ENCODE measurements at places on chromosomes 3 and 15.

GRCh38 chr3:194137008-194137505 is 1.1 kb downstream of the HES1 start:
- DNase-seq: peak; percentile 34

- DNase-seq: no peak
These were observed 1.2 kb upstream of the SPICE1 start for GRCh38 chr3:113516115-113516505.

- DNase-seq: peak; percentile 64
These were observed 23.0 kb downstream of the TLNRD1 start for GRCh38 chr15:81023483-81024264.

DNA sequence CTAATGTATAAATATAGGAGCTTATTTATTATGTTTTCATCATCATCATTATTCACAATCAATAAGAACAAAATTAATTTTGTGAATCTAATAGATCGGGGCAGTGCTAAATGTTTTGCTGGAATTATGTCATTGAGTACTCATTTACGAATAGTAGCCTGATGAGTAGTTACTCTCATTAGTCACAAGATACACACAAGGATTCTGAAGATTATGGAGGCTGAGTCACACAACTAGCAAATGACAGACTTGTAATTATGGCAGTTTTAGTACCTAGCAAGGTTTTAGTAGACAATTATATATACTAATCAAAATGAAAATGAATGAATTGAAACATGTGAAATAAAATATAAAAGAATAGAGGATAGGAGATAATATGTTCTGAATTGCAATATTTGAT is 954.2 kb downstream of the CADM2 start:
- DNase-seq: no peak

DNA sequence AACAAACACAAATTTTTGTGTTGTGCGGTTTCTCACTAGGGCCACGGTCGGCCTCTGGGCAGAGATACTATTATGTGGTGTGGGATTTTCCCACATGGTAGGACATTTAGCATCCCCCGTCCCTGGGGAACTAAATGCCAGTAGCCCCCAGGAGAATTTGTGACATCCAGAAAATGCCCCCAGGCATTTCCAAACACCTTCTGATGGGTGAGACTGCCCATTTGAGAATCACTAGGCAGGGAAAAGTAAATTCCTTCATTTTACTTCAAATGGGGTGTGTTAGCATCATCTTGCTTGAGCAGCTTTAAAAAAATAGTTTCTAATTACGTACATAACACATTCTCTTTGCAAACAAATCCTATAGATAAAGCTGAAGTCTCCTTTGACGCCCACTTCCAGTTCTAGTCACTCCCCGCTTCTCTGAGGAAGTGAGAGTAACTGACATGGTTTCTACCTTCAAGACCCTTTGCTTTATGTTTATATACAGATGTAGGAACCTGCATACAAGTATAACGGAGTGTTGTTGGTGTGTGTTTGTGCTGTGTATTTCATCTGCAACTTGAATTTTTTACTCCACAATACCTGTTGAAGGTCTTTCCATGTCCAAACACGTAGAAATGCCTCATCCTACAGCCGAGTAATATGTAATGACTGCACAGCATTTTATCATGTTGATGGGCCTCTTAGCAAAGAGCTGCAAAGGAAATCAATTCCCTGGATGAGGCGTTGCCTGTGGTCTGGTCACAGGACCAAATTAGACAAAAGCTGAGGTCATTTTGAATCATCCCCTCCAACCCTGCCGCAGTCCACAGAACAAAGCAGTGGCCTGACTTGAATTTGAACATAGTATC is 31.4 kb upstream of the ZBTB38 start:
- DNase-seq: no peak

DNA sequence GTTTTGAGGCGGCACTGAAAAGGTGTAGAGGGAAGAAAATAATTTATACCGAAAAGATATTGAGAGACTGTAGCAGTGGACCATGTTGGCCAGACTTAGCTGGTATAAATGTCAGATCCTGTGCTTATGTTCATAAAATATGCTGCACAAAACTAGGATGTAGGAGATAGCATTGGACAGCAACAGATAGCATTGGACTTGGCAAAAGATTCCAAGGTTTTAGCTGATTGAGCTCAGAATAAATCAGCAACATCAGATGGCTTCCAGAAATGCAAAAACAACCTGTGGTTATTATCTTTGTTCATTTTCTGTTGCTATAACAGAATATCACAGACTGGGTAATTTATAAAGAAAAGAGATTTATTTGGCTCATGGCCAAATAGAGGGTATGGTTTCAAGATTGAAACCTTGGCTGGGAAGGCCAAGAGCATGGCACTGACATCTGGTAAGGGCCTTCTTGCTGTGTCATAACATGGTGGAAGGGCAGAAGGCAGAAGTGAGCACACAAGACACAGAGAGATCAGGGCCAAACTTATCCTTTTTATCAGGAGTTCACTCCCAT is 34.7 kb downstream of the SLC28A1 start:
- no peak for DNase-seq

DNA sequence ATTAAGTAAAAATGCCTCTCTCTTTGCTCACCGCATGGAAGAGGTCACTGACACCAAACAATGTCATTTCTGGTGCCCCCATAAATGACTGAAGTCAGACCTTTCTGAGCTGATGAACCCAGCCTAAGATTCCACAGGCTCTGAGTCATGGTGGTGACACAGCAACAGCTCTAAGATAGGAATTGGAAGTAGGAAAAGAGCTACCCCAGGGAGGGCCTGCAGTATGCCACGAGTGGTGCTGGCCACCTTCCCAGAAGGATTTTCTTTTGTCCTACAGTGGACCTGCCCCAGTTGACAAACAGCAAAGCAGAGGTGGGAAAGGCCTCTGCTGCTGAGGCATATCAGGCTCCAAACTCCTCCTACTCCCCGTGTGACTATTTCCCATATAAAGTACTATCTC is 208.1 kb downstream of the MINAR1 start:
- DNase-seq: no peak

GRCh38 chr15:69490356-69491037 is 37.9 kb downstream of the RPLP1 start:
- no peak for DNase-seq

DNA sequence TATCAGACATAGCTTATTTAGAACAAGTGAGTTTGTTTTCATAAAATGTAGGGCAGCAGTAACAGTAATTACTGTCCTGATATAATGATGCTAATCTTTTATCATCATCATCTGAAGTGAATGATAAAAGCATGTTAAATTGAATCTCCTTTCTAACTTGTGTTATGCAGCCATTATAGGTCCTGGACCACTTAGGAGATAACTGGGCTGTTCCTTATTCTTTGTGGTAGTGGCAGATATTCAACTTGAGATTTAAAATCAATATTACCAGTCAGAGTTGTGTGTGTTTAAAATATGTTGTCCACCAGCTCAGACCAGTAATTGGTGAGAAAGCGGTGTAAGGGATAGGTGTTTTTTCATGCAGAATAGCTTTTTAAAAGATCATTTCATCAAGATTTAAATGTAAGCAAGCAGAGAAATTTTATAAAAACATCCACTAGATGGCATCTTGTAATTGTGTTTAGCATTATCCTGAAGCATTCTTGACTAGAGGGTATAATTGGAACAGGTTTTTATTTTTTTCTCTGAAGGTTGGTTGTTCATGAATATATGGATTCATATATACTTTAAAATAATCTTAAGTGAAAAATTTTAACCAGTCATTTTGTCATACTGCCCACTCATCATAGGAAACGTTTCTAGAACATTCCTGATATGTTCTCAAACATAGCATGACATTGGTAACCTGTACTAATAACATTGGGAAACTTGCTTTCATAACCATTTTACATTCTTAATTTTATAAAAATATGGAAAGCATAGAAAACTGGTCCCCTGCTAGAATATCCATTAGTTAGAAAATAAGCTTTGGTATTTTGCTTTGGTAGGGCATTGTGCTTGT is 153.9 kb downstream of the BBX start:
- no peak for DNase-seq

DNA sequence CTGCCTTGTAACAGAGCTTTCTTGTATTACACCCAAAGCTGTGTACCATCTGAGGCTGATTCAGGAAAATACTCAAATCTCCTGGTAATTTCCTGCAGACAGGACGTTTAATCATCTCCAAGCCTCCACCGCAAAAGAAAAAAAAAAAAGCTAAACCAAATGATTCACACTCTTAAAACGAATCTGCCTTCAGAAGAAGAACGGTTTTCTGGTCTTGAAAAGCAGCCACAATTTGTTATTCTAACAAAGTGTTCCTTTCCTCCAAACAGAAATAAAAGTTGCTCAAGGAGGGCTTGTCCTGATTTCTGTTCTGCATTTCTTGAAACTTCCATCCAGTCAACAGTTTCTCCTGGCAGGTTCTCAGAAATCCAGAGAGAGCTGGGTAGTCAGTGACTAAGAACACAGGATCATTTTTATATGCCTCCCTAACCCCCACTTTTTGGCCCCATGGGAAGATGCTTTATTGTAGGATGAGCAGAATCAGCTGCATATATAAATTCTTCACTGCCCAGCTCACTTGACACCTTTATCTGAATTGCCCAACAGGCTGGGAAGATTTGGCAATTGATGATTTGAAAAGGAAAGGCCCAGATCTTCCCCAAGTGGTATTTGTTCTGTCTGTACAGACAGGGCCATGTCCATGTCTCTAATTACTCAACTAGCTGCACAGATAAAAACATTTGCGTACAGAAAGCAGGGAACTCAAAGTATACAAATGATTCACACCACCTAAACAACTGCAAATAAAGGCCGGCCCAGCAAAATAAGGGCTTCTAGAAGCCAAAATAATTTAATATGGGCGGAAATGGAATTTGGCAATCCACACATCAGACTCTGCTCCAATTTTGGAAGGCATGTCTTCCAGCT is 41.0 kb upstream of the PRICKLE2 start:
- no peak for DNase-seq

DNA sequence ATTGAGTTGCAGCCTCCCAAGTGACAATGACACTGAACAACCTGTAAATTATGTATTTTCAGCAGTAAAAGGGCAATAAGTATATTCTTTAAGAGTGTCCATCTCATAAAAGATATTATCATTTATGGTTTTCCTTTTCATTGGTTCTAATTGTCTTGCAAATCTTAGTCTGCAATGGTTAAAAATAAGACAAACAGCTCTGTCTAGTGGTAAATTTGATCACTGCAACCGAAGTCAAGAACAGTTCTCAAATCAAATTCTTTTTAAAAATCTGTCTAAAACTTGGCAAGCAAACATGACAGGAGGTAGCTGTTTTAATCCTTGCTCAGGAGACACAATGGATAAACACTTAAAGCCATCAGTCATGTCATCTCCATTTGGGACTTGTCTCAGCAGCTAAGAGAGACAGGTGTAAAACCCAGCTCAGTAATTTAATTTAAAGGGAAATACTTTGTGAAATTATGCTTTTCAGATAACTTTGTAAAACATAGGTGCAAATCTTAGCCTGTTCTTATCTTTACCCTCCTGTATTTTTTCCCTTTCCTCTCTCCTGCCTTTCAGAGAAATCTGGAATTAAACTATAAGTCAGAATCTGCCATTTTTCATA is 150.3 kb upstream of the ARHGEF26 start:
- no peak for DNase-seq

DNA sequence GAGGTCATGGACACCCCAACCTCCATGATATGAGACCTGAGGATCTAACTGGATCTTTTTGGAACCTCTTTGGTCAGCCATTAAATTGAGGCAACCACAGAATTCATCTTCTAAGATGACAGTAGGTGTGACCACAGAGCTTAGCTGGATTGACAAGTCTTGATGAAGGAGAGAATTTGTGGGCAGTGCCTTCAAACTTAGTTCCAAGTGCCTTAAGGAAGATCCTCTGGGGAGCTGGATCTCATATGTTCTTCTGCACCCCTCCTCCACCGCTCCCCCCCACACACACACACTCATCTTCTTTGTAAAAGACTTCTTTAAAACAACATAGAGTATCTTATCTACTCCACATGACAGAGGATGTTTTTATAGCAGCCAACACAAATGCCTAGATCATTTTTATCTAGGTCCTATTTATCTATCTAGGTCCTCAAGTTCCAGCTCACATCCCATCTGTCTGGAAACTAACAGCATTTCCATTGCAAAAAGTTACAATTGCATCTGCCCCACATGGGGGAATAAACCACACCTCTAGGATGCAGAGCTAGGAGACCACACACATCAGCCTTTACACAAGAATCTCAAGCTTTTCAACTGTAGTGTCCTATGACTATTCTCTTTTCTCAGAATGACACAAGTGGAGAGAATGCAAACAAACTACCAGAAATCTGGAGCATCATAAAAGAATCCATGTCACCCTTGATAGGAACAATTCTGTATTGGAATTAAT is 37.4 kb downstream of the WWTR1 start:
- no peak for DNase-seq

GRCh38 chr3:45677033-45677446 is 12.2 kb upstream of the SACM1L start:
- peak; percentile 52 for DNase-seq

DNA sequence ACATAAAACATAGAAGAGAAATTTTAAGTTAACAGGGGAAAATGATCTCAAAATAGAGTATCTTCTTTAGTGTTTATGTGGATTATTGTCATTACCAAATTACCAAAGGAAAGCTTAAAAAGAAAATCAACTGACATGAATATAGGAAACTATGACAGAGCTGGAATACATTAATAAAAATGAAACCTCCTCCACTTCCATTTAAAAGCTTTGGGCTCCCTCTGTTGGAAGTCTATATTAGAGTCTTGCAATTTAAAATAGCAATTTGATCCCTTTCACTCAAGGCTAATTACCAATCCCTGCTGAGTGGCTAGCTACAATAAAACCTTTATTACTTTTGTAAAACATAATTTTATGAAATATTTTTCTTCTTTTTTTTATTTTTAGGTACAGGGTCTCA is 61.4 kb upstream of the IMPG2 start:
- DNase-seq: no peak

- peak; percentile 57 for DNase-seq
These were observed at the start of gene TYRO3 for GRCh38 chr15:41558400-41559238. Gene TYRO3 (plus strand): TSS chr15:41559212. CDS start chr15:41559258, 46 bp downstream.

GRCh38 chr3:14280326-14280725 is 101.7 kb downstream of the LSM3 start:
- DNase-seq: no peak

DNA sequence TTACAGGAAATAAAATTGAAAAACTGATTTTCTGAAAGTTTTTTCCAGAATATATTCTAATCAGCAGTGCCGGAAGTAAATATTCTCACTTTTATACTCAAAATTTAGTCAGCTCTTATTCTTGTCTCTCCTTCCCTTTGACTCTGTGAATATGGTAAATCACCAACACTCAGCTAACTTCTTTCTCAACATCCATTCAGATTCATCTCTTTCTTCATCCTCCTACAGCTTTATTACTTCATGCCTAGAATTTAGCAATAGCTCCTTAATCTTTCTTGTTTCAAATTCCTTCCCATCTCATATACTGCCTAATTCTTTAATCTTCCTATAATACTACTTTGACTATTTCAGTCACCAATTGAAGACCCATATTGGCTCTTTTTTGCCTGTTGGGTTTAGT is 67.9 kb downstream of the FGF7 start:
- no peak for DNase-seq

- DNase-seq: no peak
These were observed 42.7 kb upstream of the PRICKLE2 start for GRCh38 chr3:64267721-64268604.
